Stimulated activated CD8-positive, alpha-beta memory T cell treated with anti-CD3 and anti-CD28 coated beads, Interleukin-4, amount 100 ng/mL, for 4 hours (primary cell): ENCODE measurements at places on chromosomes 3 and 15.

DNA sequence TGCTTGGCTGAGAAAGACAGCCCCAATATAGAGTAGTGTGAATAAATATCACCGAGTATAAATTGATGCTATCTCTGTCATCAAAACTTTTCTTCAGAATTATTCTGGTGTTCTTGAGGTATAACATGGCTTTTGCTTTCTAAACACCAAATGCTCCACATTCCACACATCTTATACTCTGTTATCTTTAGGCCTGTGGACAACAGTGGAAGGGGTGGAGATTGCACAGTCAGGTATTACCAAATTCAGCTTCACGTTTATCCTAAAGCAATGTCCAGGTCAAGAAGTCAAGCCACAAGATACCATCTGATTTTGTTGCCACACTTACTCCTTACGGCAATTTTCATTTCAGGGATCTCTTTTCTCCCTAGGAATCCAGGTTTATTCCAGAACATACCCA lies 394.8 kb downstream of the SI start:
- no peak for DNase-seq

DNA sequence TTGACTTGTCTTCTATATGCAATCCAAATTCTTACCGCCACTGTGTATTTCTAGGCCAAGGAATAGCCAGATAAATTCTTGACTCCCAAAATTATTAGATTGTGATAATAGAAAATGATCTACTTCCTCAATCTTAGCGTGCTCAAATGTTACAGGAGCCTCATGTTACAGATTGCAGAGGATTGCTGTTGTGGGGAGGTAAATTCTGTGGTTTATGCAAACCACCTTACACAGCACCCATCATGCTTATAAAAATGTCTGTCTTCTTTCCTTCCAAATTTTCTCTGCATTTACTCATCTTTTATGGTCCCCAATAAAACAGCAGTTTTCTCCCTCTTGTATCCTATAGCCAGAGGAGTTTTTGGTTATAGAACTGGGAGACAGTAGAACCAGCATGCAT lies 420.2 kb upstream of the ROBO1 start:
- no peak for DNase-seq

DNA sequence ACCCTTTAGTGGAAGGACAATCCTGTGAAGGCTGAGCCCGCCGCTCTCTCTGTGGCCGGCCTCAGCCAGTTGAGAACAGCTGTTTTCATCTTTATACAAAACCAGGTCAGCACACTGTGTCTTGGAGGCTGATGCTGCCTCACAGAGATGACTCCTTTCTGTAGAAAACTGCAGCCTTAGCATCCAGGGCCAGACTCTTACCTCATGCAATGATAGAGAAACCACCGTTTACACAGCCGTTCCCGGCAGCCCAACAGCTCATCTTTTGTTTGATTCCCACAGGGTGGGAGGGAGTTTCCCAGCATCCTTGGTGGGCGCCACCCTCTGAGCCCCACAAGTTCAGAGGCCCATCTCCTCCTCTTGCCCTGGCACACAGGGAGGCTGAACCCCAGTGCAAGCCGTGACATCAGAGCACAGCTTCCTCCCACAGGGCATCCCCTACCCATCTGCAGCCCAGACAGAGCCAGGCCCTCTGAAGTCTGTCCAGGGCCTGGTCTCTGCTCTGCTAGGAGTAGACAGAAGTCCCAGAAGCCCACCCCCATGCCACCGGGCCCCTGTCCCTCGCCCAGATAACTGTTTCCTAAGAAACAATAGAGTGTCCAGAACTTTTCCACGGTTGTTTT lies 105.0 kb downstream of the LRRK1 start:
- DNase-seq = no peak

DNA sequence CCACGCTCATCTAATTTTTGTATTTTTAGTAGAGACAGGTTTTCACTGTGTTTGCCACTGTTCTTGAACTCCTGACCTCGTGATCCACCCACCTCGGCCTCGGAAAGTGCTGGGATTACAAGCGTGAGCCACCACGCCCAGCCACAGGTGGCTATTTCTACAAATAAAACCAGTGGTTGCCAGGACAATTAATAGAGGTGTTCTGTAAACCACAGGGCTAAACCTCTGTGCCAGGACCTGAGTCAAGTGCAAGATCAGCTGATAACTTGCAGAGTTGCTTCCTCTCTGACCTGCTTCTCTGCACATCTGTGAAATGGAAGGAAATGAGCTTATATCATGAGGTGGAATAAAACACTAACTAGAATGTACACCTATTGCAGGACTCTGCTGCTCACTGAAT lies 72.8 kb downstream of the CD200R1L start:
- no peak for DNase-seq

GRCh38 chr15:73965094-73965757 lies 26.9 kb downstream of the STOML1 start:
- no peak for DNase-seq
